ENCODE measurements at places on chromosomes 13 and 19.

- DNase-seq, result peak; percentile 81
Observed at GRCh38 chr19:41951686-41952172, 7.4 kb downstream of the RABAC1 start.

- DNase-seq, result no peak
Observed at GRCh38 chr19:7628589-7629311, 595 bp downstream of the XAB2 start.

DNA sequence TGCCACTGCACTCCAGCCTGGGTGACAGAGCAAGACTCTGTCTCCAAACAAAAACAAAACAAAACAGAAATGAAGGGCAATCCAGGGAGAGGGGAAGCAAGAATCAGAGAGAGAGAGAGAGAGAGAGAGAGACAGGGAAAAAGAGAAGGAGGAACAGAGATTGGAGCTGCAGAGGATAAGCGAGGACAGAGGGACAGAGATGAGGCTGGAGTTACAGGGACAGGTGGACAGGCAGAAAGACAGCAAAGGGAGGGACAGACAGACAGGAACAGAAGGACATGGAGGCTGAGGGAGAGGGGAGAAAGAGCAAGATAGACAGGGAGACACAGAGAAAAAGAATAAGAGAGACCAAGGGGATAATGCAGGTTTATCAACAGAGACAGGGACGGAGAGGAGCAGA, 1.3 kb upstream of the CRX start:
- no peak for DNase-seq

DNA sequence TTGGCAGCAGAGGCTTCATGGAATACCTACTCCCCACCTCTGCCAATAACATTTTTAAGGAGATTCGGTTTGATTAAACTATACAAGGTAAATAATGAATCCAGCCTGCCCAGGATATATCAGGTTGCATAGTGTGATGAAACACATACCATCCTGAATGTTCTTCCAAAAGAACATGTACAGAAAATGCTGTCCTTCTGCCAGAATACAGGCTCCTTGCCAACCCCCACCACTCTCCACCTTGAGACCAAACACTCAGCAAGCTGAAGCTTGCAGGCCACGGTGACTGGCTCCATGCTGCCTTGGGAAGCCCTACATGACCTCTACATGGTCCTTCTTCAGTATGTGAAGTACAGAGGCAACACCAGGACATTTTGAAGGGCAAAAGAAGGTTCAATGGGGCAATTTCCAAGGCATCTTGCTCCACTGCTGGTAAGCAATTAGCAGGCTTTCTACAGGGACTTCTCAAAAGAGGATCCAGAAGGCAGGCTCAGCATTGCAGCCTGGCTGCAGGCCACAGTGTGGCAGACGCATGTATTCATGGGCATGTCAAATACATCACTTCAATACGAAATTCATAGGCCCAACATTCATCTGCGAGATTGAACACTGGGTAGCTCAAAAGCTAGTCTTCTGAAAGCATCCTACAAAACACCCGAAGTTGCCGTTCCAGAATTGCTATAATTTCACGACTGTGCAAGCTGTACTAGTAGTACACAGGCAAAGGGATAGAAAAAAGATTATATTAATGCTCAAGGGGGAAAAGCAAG, 62.4 kb upstream of the SERP2 start:
- DNase-seq, result no peak

- no peak for DNase-seq
Observed at GRCh38 chr19:33720691-33721682, 75.7 kb upstream of the KCTD15 start.

DNA sequence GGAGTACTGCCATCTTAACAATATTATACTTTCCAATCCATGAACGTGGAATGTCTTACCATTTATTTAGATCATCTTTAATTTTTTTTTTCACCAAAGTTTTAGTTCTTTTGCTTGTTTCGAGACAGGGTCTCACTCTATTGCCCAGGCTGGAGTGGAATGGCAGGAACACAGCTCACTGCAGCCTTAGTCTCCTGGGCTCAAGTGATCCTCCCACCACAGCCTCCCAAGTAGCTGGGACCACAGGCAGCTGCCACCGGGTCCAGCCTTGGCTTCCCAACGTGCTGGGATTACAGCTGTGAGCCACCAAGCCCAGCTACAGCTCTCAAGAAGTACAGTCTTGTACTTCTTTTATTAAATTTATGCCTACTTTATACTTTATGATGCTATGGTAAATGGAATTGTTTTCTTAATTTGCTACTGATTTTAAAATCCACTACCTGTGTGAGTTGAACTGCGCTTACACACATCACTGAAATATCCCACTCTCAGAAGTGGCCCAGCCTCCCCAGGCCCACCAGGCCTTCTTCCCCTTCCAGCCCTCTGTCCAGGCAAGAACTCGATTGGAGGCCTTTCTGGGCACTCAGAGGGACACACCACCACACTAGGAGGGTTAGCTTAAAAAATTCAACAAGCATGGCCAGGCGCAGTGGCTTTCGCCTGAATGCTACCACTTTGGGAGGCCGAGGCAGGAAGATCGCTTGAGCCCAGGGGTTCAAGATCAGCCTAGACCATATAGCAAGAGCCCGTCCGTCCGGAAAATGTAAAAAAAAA, 1.0 kb upstream of the PGLS start:
- DNase-seq, result no peak

- no peak for DNase-seq
Observed at GRCh38 chr13:104510422-104510821, 1444.2 kb upstream of the SLC10A2 start.

- no peak for DNase-seq
Observed at GRCh38 chr19:15015946-15016542, 33.2 kb upstream of the CASP14 start.

DNA sequence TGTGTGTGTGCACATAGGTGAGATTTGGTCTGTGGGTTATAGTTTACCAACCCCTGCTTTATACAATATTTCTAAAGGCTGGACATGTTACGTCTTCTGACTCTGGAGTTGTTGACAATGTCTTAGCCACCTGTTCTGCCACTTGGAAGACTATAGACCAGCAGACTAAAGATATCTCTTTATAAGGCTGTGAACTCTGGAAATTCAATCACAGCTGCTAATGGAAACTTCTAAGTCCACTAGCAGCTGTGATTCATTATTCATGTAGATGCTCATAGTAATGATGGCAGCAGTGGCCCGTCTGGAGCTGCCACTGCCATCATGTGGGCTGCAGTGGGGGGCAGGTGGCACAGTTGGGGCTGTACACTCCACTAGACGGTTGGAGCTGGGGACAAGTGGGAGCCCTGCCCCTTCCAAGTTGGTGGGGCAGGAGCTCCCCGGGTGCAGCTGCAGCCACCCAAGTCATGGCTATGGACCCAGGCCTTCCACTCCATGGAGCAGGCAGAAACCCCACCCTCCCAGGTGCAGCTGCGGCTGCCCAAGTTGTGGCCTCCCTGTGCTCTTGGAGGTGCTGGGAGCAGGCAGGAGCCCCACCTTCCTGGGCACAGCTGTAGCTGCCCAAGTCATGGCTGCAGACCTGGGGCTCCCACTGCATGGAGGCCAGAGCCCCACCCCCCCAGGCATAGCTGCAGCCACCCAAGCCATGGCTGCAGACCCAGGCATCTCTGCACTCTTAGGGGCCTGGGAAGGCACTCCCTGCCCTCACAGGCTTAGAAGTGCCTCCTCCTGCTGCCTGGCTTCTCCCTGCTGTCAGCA, 8.8 kb downstream of the IGFL4 start:
- no peak for DNase-seq

DNA sequence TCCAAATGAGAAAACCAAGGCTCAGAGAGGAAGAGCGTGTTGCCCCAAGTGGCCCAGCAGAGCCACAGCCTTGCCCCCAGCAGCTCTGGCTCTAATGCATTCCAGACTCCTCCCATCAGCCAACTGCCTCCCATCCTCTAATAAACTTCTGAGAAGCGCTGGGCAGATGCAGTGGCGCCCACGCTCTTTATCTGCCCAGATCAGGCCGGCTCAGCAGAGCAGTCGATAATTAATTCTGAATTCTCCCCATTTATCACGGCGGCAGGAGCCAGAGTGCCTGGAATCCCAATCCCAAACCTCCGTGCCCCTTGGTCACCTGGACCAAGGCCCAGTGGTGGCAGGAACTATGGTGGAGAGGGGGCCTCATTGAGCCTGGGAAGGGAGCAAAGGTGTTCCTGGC, 13.9 kb downstream of the TINCR start:
- no peak for DNase-seq

DNA sequence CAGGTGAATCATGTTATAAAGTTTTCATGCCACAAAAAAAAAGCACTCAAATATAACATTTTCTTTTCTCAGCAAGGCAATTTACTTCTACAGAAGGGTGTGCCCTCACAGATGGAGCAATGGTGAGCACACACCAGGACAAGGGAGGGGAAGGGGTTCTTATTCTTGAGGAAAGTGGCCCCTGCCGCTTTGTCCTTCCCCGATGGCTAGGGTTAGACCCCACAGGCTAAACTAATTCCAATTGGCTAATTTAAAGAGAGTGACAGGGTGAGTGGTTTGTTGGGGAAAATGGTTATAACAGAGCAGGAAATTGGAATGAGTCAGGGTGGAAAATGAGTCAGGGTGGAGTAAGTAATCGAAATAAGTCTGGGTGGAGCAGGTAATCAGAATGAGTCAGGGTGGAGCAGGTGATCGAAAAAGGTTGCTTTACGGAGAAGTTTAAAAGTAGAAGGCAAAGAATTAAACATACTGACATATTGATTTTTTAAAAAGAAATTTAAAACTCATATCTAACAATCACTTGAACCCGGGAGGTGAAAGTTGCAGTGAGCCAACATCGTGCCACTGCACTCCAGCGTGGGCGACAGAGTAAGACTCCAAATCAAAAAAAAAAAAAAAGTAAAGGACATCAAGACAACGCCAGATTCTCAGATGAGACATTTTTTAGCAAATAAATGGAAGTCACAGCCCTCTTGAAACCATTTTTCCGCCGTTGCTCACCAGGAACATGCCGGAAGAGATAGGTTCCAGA, 813 bp downstream of the ZNF562 start:
- DNase-seq, result peak; percentile 51

DNA sequence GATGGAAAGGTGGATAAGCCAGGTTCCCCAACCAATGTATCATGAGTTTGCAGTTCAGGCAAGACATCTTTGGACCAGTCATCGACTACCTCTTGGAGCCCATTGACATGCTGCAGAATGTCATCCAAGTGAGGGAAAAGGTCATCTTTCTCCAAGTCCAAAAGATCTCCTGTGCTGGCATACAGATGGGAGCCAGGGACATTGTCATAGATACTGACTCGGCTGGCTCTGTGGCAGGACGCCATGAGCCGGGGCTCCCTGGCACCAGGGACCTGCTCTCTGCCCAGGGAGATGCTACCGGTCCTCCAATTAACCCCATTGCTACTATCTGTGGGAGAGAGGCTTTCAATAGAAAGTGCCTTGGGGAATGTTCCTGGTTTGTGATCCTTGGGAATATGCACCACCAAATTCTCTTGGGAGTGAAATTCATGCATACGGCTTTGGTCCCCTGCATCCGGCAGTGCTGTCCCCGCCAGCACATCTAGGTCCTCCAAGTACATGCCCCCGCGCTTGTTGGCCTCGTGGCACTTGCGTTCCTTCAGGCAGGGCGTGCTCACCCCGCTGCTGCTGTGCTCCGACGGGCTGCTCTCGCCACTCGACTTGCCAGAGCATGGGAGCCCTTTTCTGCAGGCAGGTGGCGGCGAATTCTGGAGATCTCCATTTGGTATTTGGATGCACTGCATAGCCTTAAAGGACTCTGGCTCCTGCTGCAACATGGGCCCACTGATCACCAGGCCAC, 113.0 kb downstream of the KL start:
- no peak for DNase-seq

DNA sequence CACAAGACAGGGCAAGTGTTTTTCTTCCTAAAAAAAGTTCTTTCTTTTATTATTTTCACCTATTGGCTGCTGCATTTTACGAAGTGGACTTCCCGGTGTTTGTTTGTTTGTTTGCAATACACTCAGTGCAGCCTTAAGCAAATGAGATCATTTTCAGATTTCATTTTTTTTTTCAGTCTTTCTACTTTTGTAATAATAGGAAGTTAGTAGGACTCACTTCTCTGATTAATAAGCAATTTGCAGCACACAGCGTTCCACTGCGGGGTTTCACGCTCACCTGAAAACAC, 128.3 kb downstream of the STK24 start:
- DNase-seq, result no peak

GRCh38 chr13:35876601-35877000, 254.6 kb downstream of the DCLK1 start:
- no peak for DNase-seq
